Mesothelial cell of epicardium (in vitro differentiated cells): ENCODE measurements at places on chromosomes 7 and 10. TPM values are rescaled to one million over a fixed set of nuclear protein-coding genes. Genes with fewer than 3 reads are reported as not detected.

DNA sequence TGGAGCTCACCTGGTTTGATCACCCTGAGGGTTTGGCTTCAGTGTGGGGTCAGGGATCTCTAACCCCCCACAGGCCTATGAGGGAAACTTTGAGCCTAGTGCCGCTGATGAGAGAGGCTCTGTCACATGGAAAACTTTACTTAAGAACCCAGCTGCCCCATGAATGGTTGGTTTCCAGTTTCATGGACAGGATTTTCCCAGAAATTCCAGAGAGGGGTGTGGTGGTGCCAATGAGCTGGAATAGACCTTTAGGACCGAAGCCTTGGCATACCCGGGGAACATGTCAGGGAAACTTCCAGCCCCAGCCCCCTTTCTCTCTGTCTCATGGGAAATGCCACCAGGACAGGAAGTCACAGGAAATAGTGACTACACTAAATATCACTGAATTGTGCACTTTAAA is 36.9 kb downstream of the AKR1B1 start:
- no peak overlapping the region for H3K27ac ChIP-seq
- H3K27me3 ChIP-seq: peaks cover 50% of the 10 kb centered on the region
- H3K4me1 ChIP-seq: no peaks in the 10 kb centered on the region
- no peaks in the 10 kb centered on the region for H3K36me3 ChIP-seq

- H3K27me3 ChIP-seq: peaks cover 26% of the 10 kb centered on the region
- H3K36me3 ChIP-seq: no peaks in the 10 kb centered on the region
- no peak overlapping the region for H3K4me3 ChIP-seq
- no peak for DNase-seq
These were observed 77.6 kb upstream of the SFMBT2 start for GRCh38 chr10:7488418-7488829.

- H3K36me3 ChIP-seq: peaks cover 3% of the 10 kb centered on the region
- H3K4me3 ChIP-seq: no peak overlapping the region
- DNase-seq: no peak
- H3K27me3 ChIP-seq: no peaks in the 10 kb centered on the region
- H3K4me1 ChIP-seq: peaks cover 64% of the 10 kb centered on the region
- peak overlapping the region; percentile 32 for H3K27ac ChIP-seq
These were observed 11.1 kb downstream of the CHST3 start for GRCh38 chr10:71975087-71975870.

ITGA8 gene
- total RNA-seq: 19.2 to 21.8 TPM (median 21.7 TPM) in 3 replicates

GRCh38 chr10:62817121-62817765 is 1.1 kb upstream of the EGR2 start:
- peak overlapping the region; percentile 95 for H3K27ac ChIP-seq
- no peaks in the 10 kb centered on the region for H3K36me3 ChIP-seq
- H3K4me3 ChIP-seq: peak overlapping the region; percentile 85
- H3K4me1 ChIP-seq: peaks cover 33% of the 10 kb centered on the region
- peak; percentile 54 for DNase-seq
- H3K27me3 ChIP-seq: peaks cover 94% of the 10 kb centered on the region

DNA sequence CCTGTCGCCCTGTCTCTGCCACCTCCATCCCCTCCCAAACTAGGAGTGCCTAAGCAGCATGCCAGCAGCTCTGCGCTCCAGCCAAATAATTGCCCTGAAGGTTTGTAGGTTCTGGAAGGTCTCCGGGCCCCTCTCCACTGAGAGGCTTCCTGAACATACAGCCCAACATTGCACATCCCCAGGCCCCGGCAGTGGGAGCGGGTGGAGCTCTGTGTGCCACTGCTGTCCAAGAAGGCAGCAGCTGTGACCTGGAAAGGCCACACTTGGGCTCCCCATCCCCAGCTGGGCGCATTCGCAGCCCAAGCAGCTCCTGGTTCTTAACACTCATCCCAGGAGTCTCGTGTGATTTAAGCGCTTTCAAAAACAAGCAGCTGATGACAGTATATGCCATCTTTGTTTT is 95.7 kb downstream of the COL13A1 start:
- no peak for DNase-seq
- H3K4me3 ChIP-seq: no peak overlapping the region
- H3K4me1 ChIP-seq: peaks cover 10% of the 10 kb centered on the region
- no peaks in the 10 kb centered on the region for H3K36me3 ChIP-seq
- H3K27me3 ChIP-seq: no peaks in the 10 kb centered on the region

- peaks cover 4% of the 10 kb centered on the region for H3K4me1 ChIP-seq
- H3K27me3 ChIP-seq: no peaks in the 10 kb centered on the region
- DNase-seq: no peak
These were observed 19.9 kb downstream of the SPAG6 start for GRCh38 chr10:22365233-22365632.

- H3K27ac ChIP-seq: no peak overlapping the region
- DNase-seq: no peak
- no peaks in the 10 kb centered on the region for H3K4me1 ChIP-seq
- H3K36me3 ChIP-seq: peaks cover 17% of the 10 kb centered on the region
- H3K4me3 ChIP-seq: no peak overlapping the region
These were observed 62.6 kb downstream of the LOXL4 start for GRCh38 chr10:98205351-98205750.

STEAP1 gene
- 0.27 to 0.43 TPM (median 0.42 TPM) in 3 replicates for total RNA-seq

DNA sequence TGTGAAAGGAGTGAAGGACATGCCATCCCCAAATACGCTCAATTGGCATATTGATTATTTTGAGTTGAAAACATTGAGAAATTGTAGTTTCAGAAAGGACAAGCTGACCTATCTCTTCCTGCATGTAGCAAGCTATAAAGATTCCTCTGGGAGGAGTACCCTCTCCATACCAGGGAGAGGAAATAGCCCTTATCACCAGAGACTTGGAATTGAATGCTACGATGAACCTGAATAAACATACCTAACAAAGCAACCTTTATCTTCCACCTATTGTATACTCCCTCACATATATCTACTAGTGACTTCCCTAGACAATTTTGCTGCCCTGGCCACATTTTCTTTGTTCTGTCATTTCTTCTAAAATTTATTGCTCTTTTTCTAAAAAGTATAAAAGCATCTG is 150.2 kb upstream of the EEPD1 start:
- H3K27ac ChIP-seq: no peak overlapping the region
- H3K4me3 ChIP-seq: no peak overlapping the region
- peaks cover 16% of the 10 kb centered on the region for H3K4me1 ChIP-seq
- no peaks in the 10 kb centered on the region for H3K27me3 ChIP-seq
- DNase-seq: no peak
- H3K36me3 ChIP-seq: no peaks in the 10 kb centered on the region

ST8SIA6 gene
- total RNA-seq: 1.4 to 1.7 TPM (median 1.4 TPM) in 3 replicates

DNA sequence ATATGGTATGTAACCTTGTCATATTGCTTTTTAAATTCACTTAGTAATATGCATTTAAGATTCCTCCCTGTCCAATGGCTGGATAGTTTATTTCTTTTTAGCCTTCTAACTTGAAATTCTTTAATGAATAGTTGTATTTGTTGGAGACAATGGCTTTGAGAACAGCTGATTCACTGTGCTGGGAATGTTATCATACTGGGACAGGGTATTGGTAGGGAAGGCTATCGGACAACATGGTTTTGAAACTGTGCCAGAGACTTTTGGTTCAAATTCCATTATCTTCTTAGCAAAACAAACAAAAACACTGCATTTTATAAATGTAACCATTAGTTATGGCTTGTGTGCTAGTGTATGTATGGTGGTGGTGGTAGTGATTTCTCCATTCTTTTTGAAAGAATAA is 517.1 kb upstream of the ANKRD30A start:
- no peak overlapping the region for H3K4me3 ChIP-seq
- H3K4me1 ChIP-seq: peaks cover 5% of the 10 kb centered on the region
- no peaks in the 10 kb centered on the region for H3K27me3 ChIP-seq
- no peaks in the 10 kb centered on the region for H3K36me3 ChIP-seq
- no peak overlapping the region for H3K27ac ChIP-seq

DNA sequence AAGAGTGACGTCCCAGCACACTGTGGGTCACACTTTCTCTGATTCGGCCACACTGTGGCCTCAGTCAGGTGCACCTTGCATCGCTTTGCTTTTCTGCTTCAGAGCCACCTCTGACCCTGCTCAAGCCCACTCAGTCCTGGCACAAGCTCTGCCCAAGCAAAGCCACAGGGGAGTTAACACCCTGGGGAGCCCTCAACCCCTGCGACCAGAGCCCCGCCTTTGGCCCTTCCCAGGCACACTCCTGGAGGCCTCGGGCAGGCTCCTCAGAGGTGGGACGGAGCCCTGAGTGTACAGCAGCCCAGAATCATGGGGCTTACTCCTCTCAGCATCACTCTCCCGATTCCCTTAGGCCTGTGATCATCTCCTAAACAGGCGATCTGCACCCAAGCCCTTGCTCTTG is 71.0 kb downstream of the HIPK2 start:
- peaks cover 9% of the 10 kb centered on the region for H3K36me3 ChIP-seq
- no peaks in the 10 kb centered on the region for H3K27me3 ChIP-seq
- peaks cover 14% of the 10 kb centered on the region for H3K4me1 ChIP-seq
- DNase-seq: no peak

DNA sequence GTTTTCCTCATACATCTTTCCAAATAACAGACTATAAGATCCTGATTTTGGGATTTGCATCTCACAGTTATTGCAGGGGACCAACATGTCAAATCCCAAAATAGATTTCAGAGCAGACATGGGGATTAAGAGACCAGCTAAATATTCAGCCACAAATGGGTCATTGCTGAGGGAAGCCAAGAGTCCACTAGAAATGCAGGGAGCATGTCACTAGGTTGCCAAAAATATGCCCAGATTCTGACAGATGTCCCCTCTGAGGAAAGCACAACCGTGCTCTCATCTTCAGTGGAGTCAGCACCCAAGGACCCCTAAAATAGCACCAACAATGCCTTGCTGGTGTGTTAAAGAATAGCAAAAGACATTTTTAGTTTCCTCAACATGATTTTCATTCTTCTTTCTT is 56.2 kb upstream of the AGK start:
- no peak overlapping the region for H3K27ac ChIP-seq
- peaks cover 48% of the 10 kb centered on the region for H3K27me3 ChIP-seq
- H3K4me3 ChIP-seq: no peak overlapping the region
- no peaks in the 10 kb centered on the region for H3K4me1 ChIP-seq

DNA sequence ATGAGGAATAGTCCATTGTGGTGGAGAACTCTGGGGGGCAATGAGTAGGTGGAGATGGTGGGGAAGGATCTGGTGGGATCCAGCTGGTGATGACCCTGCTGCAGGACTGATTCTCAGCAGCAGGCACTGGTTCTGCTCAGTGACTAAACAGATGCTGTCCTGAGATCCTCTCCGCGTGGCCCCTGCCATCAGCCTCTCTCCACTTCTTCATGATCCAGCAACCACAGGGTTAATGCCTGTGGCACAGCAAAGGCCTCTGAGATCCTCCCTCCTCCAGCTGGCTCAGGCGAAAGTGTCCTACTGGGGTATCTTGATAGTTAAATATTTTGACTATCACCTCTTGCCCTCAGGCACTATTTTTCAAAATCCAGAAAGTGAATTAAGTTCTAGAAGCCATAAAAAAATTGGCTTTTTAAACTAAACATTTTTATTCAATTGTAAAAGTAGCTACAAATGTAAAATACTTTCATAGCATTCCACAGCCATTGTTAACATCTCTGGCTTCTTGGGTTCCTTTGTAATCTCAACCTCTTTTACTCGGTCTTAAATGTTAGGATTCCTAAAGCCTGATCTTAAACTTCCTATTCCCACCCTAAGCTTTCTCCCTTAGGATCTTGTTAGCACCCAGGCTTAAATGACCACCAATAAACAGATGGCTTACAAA is 13.1 kb downstream of the PLAU start:
- no peak for DNase-seq
- H3K4me3 ChIP-seq: no peak overlapping the region
- peaks cover 14% of the 10 kb centered on the region for H3K4me1 ChIP-seq
- H3K36me3 ChIP-seq: no peaks in the 10 kb centered on the region

RASSF4 gene
- total RNA-seq: 15.4 to 16.6 TPM (median 16.3 TPM) in 3 replicates

DNA sequence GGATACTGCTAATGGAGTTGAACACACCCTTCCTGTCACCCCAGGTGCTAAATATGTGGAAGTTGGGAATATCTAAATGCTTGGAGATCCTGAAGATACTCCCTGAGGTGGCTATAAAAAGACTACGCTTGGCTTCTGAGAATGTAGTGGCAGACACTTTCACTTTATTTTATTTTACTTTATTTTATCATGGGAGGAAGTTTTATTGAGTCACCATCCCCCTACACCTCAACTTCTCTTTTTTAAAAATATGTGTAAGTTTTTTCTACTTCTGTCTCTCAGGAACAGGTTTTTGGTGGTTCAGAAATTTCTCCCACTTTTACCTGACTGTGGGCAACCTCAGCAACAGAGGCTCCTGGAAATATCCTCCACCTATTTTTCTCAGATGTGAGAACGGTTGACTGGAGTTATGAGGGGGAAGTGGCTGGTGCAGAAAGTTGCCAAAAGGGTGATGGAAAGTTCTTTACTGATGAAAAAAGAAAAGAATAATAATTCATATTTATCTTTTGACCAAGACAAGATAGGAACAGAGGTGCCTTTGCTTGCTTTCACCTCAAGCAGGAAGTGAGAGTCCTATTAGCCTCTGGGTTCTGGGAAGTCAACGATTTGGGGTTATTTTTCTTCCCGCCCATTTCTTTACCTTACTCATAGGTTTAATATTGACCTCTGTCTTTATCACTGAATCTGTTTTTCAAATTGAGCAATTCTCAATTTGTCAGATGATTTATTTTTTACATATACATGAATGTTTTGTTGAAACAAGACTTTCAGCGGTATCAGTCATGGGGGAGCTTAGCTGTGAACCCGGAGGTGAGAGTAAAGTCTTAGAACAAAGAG is 103.6 kb downstream of the AHR start:
- no peak overlapping the region for H3K4me3 ChIP-seq
- H3K36me3 ChIP-seq: no peaks in the 10 kb centered on the region
- H3K27me3 ChIP-seq: no peaks in the 10 kb centered on the region
- H3K27ac ChIP-seq: no peak overlapping the region
- H3K4me1 ChIP-seq: peaks cover 4% of the 10 kb centered on the region

DNA sequence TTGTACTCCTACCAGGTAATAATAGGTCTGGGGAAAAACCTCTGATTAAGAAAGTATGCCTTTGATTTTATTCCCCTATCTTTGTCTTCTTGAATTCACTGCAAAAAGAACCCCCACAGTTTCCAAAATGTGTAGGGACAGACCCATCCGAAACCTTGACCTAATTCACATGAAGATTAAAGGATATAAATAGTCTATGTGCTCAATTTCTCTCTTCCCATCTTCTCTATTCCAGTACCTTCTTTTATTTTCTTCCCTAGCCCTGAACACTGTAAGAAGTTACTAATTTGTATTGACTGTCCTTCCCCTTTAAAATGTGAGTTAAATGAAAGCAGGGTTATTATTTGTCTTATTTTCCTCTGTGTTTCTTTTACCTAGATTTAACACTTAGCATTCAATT is 135.3 kb downstream of the HBP1 start:
- H3K36me3 ChIP-seq: peaks cover 3% of the 10 kb centered on the region
- no peaks in the 10 kb centered on the region for H3K27me3 ChIP-seq
- H3K27ac ChIP-seq: no peak overlapping the region
- no peaks in the 10 kb centered on the region for H3K4me1 ChIP-seq
- no peak overlapping the region for H3K4me3 ChIP-seq

DNA sequence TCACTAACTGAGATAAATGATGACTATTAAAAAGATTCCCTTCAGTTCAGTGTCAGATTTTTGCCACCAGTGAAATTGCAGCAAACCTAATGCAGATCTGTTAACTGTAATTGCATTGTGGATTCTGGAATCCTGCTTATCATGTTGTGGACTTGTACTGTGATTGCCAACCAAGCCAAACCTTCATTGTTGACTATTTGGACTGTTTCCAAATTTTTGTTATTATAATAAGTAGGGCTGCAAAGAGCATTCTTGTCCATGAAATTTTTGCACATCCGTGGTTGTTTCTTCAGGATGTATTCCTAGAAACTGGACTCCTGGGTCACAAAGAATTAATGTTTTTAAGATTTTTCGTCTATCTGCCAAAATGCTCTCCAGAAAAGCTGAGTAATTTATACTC is 281.6 kb upstream of the ZMIZ1 start:
- H3K36me3 ChIP-seq: no peaks in the 10 kb centered on the region
- H3K27me3 ChIP-seq: no peaks in the 10 kb centered on the region
- peak overlapping the region; percentile 50 for H3K27ac ChIP-seq
- no peak for DNase-seq
- H3K4me1 ChIP-seq: peaks cover 17% of the 10 kb centered on the region

TRIM73 gene
- total RNA-seq: 14.8 to 17.0 TPM (median 15.7 TPM) in 3 replicates
